ENCODE measurements at places on chromosomes 12 and 14.

- no peak for DNase-seq
These were observed 75.6 kb downstream of the LMO3 start for GRCh38 chr12:16530268-16530850.

- no peak for DNase-seq
These were observed 12.7 kb upstream of the NOXRED1 start for GRCh38 chr14:77436042-77436441.

- no peak for DNase-seq
These were observed 31.7 kb downstream of the FGD4 start for GRCh38 chr12:32431025-32431424.

GRCh38 chr12:118136559-118137003, 657 bp downstream of the PEBP1 start:
- DNase-seq, result peak; percentile 43

DNA sequence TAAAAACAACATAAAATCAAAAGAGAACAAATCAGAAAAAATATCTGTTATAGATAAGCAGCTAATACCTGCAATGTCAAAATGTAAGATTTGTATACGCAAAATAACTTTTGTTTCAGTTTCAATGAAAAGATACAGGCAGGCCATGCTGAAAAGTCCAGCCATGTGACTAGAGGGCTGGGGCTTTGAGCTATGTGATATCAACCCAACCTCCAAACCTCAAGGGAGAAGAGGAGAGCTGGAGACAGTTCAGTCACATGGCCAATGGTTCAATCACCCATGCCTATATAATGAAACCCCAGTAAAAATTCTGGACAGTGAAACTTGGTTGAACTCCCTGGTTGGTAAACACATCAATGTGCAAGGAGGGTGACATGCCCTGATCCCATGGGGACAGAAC, 5.3 kb downstream of the COX16 start:
- no peak for DNase-seq

- no peak for DNase-seq
These were observed 77.2 kb downstream of the BTG1 start for GRCh38 chr12:92068459-92068858.

DNA sequence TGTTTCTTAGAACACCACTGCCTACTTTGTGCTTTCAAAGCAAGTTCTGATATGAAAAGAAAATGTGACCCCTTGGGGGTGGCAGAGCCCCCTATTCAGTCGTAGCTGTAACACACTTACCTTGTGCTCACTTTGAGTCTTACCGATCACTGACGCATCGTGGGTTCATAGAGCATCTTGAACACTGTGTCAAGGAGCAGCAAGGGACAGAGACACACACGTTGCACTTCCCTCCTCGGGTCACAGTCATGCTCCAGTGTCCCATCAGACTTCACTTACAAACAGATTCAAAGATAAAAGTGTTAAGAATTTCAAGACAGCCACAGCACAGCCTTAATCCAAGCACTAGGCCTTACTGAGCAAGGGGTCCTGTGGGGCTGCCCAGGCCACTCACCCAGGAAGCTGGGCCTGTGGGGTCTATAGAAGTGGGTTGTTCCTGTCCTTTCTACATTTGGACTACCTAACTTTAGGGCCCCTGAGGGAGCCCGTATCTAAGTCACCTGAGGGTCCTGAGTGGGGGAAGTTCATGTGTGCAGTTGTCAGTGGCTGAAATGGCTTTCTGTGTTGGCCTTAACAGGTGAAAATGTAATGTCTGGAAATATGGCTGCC, 75.4 kb upstream of the BDKRB2 start:
- DNase-seq, result no peak

DNA sequence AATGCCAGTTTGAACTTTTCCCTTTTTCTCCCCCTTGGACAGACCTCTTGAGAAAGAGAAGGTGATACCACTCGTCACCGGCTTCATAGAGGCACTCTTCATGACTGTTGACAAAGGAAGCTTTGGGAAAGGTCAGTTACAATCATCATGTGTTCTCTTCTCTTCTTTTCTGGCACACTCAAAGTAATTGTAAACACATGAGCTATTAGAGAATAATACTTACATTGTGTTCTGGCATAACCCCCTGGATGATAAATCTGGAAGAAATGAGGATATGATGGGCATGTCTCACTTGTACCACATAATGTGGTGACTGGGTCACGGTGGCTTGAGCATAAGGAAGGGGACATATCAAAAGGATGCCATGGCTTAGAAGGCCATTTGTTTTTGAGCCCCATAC, 20.0 kb downstream of the UTP20 start:
- no peak for DNase-seq

GRCh38 chr12:75984577-75985182, 46.9 kb downstream of the PHLDA1 start:
- DNase-seq, result no peak

DNA sequence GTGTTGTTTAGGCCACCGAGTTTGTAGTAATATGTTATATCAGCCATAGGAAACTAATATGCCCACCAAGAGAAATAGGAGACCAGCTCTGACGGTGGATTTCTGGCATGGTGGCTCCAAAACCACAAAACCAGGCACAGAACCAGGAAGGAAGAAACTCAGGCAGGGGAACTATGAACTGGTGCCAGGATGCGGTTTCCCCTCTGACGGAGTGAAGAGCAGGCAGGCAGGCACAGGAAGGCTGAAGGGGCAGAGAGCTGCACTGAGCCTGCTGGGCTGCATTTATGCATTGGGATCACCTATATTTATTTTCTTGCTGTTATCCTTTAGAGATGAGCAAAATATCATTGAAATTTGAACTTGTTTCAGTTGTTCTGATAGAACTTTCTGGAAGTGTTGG, 479.4 kb downstream of the VRK1 start:
- no peak for DNase-seq

DNA sequence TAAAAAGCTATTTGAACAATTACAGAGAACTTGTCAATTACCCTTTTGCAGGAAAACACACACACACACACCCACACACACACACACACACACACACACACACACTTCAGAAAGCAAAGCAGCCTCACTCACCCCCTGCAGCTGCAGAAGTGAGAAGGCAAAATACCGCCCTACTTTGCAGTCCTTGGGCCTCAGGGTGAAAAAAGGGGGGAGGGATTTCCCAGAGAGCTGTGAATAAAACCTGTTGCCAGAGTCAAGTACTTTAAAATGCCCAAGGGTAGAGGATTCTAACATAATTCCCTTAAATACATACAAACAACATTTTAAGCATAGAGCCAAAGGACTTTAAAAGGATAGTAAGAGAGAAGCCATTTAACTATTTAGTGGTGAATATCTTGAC, 285.9 kb downstream of the MDGA2 start:
- no peak for DNase-seq

- no peak for DNase-seq
These were observed 9.9 kb downstream of the ITGB7 start for GRCh38 chr12:53197011-53197640.

DNA sequence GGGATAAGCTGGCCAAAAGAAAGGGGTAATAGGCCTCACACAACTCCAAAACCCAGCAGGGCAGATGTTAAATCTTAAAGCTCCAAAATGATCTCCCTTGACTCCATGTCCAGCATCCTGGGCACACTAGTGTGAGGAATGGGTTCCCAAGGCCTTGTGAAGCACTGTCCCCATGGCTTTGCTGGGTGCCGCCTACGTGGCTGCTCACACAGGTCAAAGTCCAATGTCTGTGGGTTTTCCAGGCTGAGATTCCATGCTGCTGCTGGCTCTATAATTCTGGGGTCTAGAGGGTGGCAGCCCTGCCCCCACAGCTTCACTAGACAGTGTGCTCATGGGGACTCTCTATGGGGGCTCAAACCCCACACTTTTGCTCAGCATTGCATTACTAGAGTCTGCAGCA, 145.3 kb upstream of the GRIN2B start:
- DNase-seq, result no peak

- no peak for DNase-seq
These were observed 215.5 kb downstream of the C12orf50 start for GRCh38 chr12:87813476-87814234.

DNA sequence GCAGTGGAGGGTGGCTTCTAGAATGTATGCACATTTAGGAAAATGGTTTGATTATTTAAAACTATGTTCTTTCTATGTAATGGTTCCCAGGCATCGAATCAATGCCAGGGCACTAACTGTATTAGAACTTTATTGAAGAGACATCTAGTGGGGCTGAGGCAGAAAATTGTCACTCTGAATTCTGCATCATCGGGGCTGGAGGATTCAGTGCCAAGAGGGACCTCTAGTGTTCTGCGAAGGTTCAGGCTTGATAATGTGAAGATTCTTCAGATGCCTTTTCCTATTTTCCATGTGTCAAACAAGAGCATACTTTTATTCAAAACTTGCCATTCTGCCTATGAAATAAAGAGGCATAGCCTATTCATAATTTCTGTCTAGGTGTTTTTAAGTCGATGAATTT, 146.3 kb downstream of the CAND1 start:
- DNase-seq, result no peak

DNA sequence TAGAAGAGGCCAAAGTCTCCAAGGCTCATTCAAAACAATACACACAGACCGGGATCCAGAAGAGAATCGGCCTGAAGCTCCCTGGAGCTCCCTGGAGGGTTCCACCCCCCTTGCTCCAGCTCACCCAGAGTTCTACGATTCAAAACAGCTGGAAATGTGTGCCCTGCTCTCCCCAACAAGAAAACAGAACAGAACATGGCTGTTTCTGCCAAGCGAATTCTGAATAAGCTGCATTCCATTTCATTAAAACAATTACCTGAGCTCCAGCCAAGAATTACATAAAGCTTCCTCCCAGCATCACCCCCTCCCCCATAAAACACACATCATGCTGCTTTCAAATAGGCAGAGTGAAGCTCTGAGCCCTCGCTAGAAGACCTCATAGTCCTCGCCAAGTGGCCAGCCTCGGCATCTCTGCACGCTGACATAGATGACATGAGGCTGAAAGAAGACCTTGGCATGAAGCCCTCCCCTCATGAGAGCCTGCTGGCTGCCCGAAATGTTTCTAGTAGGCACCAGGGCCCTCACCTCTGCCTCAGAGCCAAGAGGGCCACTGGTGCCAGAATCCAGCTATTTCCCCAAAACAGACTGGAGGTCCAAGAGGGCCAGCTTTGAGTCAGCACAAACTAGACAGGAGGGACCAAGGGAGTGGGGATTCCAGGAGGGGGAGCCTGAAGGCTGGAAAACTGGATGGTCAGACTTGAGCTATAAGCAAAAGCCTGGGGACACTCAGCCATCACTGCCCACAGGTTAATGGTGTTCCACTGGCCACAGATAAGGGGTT, 8.3 kb downstream of the PXN start:
- DNase-seq, result no peak

DNA sequence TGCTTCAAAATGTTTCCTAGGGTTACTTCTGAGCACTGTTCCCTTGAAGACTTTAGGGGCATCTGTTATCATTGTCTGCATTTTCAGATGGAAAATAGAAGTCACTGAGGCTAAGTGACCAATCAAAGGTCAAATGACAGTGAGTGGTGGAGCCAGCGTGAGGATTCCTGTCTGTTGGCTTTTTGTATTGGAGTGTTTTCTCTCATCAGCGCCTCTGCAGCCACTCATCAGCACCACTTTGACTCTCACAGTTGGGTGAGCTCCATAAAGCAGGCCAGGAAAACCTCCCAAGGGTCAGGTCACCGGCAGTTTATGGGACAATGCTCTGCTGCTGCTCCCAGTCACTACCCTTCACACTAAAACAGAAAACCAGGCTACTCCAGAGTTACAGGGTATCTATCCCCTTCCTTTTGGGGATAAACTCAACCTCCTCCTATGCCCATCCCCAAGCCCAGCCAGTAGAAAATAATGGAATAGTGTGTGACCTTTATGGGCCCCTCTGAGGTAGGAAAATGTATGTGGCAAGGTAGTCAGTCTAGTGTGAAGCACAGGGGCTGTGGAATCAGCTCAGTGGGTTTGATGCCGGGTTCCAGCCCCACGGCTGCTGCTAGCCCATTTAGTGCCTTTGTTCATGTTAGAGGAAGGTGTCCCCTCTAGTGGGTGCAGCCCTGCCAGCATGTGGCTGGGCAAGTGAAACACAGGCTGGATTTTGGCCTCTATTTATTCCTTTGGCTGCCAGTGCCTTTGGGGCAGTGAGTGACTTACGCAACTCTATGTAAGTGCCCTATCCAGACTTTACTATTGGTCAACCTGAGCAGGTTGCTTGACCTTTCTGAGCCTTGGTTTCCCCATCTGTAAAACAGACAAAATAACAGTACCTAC, 133.8 kb upstream of the CPM start:
- DNase-seq, result no peak

GRCh38 chr14:68824517-68825347, 31.9 kb upstream of the ZFP36L1 start:
- DNase-seq, result peak; percentile 39
